AG09319 (cell line): ENCODE measurements at places on chromosomes 16 and 17.

DNA sequence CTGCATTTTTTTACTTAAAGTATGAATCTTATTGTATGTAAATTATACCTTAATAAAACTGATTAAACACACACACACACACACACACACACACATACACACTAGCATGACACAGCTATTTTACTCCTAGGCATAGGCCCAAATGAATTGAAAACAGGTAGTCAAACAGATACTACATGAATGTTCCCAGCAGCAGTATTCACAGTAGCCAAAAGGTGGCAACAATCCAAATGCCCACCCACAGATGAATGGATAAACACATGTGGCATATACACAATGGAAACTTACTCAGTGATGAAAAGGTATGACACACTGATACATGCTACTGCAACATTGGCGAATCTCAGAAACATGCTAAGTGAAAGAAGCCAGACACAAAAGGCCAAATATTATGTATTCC is 223.5 kb downstream of the CYB561 start:
- DNase-seq = no peak

DNA sequence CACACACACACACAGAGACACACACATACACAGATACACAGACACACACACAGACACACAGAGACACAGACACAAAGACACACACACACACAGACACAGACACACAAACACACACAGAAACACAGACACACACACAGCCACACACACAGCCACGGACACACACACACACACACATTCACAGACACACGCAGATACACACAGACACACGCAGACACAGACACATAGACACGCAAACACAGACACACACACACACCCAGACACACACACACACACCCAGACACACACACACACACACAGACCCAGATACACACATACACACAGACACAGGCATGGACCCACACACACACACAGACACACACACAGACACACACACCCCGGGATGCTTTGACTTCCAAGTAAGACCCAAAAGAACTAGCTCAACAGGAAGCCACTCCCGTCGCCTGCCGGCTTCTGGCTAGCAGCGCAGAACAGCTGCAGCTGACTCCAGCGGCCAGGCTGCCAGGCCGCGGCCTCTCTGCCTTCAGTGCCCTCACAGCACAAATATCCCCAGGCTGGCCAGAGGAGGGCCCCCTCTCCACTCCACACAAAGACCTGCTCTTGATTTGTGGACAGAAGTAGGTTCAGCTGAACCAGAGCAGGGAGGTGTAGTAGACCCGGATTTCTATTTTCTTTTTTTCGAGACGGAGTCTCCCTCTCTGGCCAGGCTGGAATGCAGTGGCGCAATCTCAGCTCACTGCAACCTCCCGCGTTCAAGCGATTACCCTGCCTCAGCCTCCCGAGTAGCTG is 6.0 kb upstream of the CHRNE start:
- peak; percentile 87 for DNase-seq

DNA sequence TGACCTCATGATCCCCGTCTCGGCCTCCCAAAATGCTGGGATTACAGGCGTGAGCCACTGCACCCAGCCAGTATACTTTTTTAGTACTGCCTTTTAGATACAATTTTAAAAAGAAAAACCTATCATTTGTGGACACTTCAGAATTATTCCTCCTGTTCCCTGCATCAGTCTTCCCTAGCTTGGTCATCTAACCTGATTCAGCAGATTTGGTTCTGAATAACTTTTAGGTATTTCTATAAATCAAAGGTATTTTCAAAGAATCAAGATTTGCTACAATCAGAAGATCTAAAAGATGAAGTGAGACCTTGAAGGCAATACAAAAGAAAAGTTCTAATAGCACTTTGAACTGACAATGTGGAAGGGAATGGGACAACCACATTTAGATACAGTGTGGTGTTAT is 30.0 kb downstream of the MBTD1 start:
- DNase-seq = no peak

- no peak for DNase-seq
Measured at GRCh38 chr17:4043862-4044261, 79.6 kb upstream of the ATP2A3 start.

- no peak for DNase-seq
Measured at GRCh38 chr17:16444258-16444886, 29.0 kb downstream of the TRPV2 start.
